ENCODE measurements at places on chromosomes 7 and 10.

DNA sequence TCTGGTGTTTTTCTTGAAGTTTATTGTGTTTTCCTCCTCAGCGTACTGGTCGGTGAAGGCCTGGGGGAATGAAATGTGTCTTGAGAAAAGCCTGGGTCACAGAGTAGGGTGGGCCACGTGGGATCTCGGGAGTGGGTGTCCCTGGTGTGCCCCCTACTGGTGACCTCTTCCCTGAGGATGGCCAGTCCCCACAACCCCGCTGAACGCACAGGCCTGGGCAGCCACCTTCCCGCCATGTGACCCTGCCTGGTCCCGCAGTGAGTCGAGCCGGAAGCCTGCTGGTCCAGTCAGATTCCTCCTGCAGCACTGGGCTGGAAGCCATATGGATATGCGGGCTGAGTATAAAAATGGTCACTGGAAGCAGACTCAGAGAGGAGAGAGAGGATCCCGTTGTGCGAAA, 52.9 kb upstream of the GNA12 start:
- DNase-seq = no peak

GRCh38 chr7:6162331-6162620, 110.1 kb downstream of the CYTH3 start:
- DNase-seq = no peak

GRCh38 chr7:72316148-72316547, 96.0 kb downstream of the CALN1 start:
- DNase-seq = no peak

- no peak for DNase-seq
Measured at GRCh38 chr7:71594736-71595135, 462.8 kb downstream of the GALNT17 start.

- DNase-seq = no peak
Measured at GRCh38 chr7:43619213-43620012, 36.5 kb downstream of the STK17A start.

- no peak for DNase-seq
Measured at GRCh38 chr7:158407581-158408317, 179.9 kb downstream of the PTPRN2 start.

DNA sequence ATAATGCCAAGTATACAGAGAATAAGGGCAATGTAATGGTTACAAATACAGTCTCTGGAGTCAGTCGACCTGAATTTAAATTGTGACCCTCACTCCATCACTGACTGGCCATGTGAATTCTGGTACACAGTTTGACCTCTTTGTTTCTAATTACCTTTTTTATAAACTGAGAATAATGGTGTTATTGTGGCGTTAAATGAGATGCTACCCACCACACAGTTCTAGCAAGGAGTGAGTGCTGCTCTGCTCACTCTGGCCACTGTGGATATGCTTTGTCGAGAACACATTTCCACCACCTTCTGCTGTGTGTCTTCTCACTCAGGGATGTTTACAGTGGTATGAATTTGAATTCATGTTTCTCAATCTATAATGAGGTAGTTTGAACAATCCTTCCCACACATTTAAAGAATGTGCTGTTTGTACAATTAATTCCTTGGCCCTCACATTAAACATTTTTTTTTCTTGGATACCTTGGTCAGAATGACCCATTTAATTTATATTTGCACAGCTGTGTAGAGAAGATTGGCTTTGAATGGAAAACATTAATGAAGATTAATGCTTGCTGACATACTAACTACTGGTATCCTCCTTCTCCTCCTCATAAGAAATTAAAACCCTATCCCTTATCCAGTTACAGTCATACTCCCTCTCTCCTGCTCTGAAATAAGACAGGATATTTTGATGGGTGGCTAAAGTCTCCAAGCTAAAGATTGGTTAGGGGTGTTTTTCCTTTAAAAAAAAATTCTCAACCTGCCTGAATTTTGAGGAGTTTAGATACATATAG, 42.4 kb downstream of the PLCE1 start:
- no peak for DNase-seq

- DNase-seq = no peak
Measured at GRCh38 chr10:101230183-101230917, 1.1 kb upstream of the LBX1 start.

GRCh38 chr10:1774796-1775195, 37.5 kb upstream of the ADARB2 start:
- no peak for DNase-seq

- DNase-seq = no peak
Measured at GRCh38 chr10:35639728-35640401, 2.2 kb downstream of the FZD8 start.

GRCh38 chr7:116836048-116836447, 26.3 kb upstream of the CAPZA2 start:
- DNase-seq = no peak

GRCh38 chr10:23359692-23360380, 15.2 kb upstream of the C10orf67 start:
- DNase-seq = no peak

- no peak for DNase-seq
Measured at GRCh38 chr7:4279216-4279615, 402.9 kb upstream of the FOXK1 start.

- no peak for DNase-seq
Measured at GRCh38 chr7:42688056-42688371, 223.9 kb downstream of the C7orf25 start.

- no peak for DNase-seq
Measured at GRCh38 chr7:128215739-128216138, 25.3 kb upstream of the LEP start.

DNA sequence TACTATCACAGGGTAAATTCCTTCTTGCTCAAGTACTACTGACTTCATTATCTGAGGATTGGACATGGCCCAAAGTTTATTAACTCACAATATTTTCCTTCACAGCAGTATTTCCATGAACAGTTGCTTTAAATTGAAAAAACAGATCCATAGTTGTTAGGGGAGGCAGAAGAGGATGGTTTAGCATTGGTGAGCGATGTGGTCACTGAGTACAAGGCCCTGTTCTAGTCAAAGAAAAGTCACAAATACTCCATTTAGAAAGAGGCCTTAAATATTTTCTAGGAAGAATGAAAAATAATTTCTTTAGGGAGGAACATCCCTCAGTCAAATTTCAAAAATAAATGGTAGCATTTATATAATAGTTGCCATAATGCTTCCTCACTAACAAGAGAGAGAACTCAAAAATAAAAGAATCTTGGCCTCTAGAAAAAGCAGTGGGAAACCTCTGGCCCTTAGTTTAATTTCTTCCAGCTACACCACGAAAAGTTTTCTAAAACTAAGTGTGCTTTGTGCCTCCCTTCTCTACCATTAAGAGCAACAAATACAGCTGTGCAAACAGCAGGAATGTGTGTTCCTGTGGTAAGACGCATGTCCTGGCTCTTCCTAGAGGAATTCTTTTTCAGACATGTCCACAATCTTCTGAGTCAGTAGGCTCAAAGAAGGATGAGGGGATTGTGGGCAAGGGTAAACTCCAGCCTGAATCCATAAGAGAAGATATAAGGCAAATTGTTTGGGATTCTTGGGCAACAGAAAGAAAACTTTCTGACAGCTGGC, 105.7 kb downstream of the HOXA1 start:
- no peak for DNase-seq

GRCh38 chr10:110912374-110912773, 6.6 kb downstream of the BBIP1 start:
- no peak for DNase-seq

DNA sequence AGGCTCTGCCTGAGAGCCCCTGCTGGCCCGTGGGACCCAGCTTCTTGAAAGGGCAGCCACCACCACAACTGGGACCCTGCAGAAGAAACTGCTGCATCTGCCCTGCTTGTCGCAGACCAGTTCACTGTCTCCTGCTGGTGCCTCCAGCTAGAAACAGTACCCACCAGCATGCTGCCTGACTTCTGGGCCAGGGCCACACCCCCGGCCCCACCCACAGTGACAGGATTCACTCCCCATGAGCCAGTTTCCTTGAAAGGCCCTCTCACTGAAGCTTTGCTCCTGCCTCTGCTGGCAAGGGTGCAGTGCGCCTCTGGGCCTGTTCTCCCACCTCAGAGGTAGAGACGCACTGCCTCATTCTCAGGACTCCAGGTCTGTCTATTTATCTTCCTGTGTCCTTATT, 32.4 kb downstream of the ANXA11 start:
- DNase-seq = no peak

GRCh38 chr7:92699966-92700514, 109.8 kb upstream of the FAM133B start:
- no peak for DNase-seq

DNA sequence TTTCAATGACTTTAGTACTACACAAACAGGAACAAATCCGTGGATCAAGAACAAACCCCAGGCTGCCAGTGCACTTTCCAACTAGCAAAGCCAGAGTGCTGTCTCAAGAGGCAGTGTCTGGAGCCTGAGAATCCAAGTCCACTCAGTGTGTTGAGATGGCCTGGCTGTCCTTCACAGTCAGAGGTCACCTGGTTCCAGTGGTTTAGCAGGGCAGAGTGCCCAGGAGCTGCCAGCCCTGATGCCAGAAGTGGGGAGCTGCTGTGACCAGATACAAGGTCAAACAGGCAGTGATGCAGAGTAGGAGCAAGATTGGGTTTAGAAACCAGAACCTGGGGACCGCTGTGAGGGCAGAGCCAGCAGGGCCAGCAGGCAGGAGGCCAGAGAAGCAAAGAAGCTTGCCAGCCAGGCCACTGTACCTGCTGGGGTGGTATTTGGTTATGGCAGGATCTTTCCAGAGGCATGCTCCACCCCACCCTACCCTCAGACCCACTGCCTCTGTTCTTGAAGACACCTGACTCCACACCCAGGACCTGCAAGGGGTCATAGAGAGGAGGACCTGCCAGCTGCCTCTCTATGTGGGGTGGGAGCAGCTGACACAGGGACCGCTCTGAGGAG, 35.6 kb upstream of the C10orf90 start:
- DNase-seq = no peak

GRCh38 chr7:148763622-148764021, 64.9 kb downstream of the CUL1 start:
- no peak for DNase-seq

DNA sequence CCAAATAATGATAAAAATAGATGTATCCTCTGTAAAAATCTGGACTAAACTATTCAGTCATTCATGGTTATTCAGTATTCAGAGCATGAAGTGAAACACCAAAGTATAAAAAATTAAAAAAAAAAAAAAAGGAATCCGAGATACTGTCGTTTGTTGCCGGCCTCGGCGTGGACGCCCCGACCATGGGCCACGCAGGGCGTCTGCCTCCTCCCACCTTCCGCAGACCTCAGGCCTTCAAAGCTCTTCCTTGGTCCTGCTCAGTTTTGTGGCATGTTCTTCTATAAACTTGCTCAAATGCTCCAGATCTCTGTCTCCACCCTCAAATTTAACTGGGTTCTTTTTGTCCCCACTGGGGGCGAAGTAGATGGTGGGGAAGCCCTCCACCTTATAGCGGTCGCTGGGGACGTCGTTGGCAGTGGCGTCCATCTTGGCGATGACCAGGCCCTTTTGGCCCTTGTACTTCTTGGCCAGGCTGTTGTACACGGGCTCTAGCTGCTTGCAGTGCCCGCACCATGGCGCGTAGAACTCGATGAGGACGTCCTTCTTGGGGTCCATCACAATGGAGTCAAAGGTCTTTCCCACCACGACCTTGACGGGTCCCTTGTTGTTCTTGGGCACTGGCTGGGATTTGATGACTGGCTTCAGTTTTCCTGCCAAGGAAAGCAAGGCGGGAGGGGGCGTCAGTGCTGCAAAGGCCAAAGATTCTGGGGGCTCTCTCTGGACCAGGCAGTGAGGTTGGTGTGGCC, 24.6 kb downstream of the PDIA4 start:
- DNase-seq = no peak

DNA sequence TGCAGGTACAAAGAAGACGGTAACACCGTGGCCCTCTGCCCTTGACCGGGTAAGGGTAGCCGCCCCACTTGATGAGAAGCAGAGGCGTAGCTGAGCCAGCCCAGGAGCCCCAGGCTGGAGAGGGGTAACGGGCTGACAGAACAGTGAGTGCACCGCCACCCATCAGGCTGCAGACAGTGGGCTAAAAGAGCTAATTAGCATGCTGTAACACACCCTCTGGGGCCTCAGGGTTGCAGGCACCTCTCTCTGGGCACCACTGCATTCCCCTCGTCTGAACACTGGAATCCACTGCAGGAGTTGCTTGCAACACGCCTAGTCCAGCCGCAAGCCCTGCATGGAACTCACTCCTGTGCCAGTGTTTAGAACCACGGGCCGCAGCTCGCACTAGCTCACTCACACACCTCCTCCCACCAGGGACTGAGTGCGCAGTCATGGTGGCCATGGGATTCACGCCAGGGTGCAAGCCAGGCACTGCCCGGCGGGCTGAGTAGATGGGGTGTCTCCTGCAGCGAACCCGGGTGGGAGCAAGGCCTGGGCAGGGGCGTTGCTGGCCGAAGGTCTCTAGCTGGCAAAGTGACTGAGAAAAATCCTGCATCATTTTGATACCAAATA, 36.1 kb downstream of the AGMO start:
- DNase-seq = no peak

- no peak for DNase-seq
Measured at GRCh38 chr7:46844486-46844885, 737.4 kb downstream of the TNS3 start.

Data from CD4-positive, alpha-beta T cell treated with Interleukin-12 subunit alpha and Interleukin-12 subunit beta, for 1 hour (primary cell).